ENCODE measurements at places on chromosomes 16 and 17. TPM values are rescaled to one million over a fixed set of nuclear protein-coding genes. Genes with fewer than 3 reads are reported as not detected.

The MYCBPAP gene
- 0.13 TPM for total RNA-seq

The DRC3 gene
- 1.5 TPM for total RNA-seq

The TBC1D28 gene
- total RNA-seq = not detected

The DNAH2 gene
- 0.25 TPM for total RNA-seq

The GOSR1 gene
- 17.1 TPM for total RNA-seq

The AOC3 gene
- 0.26 TPM for total RNA-seq

The ALOX12B gene
- not detected for total RNA-seq

GRCh38 chr17:17252149-17252661, 15.2 kb upstream of the FLCN start:
- no peak for DNase-seq

DNA sequence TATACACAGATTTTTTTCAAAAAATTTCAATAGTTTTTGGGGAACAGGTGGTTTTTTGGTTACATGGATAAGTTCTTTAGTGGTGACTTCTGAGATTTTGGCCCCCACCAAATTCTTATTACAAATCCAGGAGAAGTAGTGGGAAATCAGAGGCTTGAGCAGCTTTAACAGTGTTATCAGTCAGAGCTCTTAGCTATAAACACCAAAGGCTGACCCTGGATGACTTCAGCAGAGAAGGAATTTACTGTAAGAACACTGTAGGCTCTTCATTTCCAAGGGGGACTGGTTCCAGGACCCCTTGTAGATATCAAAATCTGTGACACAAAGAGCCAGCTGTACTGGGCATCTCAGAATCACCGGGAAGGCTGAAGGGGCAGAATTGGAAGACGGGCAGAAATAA, 17.8 kb downstream of the MPHOSPH6 start:
- no peak for DNase-seq

DNA sequence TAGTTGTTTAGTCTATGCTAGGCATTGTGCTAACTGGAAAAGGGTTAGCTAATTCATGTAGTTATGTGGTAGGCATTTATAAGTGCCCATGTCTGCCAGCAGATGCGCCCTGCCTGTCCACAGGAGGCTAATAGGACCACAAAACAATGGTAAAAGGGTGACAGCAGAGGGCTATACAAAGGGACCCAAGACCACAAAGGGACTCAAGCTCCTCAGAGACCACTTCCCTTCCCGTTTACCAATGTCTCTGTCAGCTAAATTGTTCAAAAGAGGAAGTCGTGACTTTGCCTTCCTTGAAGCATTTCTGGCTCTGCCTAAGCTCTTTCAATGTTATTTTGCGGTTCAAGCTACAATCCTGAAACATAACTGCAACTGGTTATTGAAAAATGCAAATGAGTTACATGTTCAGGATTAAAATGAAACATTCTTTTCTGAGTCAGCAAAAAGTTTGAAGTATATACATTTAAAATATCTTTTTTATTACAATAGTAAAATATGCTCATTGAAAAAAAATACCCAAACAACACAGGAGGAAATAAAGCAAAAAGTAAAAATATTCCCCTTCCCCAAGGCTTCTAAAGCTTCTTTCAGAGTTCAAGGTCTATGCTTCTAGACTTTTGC, 149.2 kb downstream of the MAF start:
- no peak for DNase-seq

DNA sequence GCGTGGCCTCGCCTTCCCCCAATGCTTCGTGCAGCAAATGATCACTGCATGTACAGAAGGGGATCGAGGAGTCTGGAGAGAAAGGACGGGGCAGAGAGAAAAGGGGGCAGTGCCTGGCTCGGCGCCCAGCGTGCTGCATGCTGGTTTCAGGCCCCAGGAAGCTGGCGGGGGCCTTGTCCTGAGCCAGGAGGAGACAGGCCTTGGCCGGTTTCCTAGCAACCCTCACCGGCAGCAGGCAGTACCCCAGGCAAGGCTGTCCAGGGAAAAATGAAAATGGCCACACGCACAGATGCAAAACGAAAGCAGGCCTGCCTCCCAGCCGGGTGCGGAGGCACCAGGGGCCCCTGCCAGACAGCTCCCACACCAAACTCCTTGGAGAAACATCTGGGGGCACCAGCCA, 126.3 kb downstream of the ZFHX3 start:
- DNase-seq = no peak

DNA sequence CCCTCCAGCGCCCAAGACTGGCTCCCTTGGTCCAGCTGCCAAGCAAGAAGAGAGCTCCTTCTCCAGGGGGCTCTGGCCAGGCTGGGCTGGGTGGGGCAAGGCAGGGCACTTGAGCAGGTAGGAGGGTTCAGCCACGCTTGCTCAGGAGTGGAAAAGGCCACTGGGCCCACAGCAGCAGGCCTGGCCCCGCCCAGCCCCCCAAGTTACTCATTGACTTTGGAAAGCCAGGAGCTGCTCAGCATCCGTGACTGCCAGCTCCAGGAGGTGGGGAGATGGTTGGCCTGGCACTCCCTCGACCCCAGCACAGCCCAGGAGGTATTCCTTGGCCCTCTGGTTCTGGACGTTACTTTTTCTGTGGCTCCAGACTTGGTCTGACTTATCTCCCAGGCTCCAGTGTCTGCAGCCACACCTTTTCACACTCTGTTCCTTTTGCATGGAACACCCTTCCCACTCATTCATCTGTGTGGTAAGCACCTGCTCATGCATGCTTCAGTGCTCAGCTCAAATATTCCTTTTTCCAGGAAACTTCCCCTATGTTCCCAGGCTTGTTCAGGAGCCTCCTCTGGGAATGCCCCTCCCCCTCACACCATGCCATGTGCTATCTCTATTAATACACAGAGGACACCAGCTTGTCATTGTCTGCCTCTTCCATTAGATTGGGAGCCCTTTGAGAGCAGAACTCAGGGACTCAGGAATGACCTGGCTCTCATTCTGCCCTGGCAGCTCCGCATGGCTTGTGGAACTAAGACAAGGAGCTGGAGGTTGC, at the start of gene CDH16:
Gene CDH16, minus strand, starts transcription at position 83 of the 766 bp plus-strand sequence. CDS start 820 bp downstream, outside the sequence.
- no peak for DNase-seq

GRCh38 chr17:62160816-62161215, 95.7 kb upstream of the MED13 start:
- DNase-seq = no peak

Measured in dermis microvascular lymphatic vessel endothelial cell (primary cell).